Renal pelvis (tissue), 12 donors: ENCODE measurements at places on chromosomes 11 and 22. TPM values are rescaled to one million over a fixed set of nuclear protein-coding genes. Genes with fewer than 3 reads are reported as not detected.

- no peak for DNase-seq
These were observed 56.8 kb downstream of the SLC1A2 start for GRCh38 chr11:35362521-35362980.

CHADL gene
- polyA plus RNA-seq, result 5.2 TPM

DNA sequence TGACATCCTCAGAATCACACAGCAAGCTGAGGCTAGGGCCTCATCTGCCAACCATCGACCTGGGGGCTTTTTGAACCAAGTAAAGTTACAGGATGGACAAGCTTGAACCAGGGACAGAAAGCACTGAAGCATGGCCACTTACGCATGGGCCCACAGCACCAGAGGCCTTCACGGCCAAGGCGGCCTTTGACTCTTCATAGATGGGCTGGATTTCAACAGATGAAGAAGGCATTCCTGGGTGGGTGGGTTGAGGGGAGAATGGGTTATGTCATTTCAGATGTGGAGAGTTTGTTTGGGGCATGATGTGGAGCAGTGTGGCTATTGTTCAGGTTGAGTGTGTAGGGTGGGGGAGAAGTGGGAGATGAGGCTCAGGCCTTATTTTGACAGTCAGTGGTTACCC is 60.2 kb downstream of the LRRC32 start:
- no peak for DNase-seq

- DNase-seq, result no peak
These were observed 32.2 kb upstream of the WNT11 start for GRCh38 chr11:76238551-76238950.

DNA sequence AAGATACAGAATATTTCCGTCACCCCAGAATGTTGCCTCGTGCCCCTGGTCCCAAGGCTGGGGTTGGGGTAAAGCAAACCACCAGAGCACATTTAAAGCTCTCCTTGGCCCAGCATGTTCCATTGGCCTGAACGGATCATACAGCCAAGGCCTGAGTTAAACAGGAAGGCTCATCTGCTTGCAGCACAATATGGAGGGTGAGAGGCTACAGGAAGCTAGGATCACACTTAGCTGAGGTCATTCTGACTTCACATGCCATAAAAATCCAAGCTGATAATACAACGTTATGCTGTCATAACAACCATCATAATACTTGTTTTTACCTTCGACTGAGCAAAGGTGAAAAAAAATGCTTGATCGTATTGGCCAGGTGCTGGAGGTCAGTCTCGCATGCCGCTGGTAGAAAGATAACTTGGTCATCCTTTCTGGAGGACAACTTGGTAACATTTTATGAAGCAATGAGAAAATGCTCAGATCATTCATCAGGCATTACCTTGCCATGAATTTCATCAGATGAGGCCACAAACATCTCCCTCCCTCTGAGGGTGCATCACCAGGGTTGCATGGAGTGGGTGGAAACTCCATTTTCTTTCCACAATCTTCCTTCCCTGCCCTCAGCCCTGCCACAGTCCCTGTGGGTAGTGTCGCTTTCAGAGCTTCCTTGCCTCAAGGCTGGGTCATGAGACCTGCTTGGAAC is 31.9 kb upstream of the RTL6 start:
- DNase-seq, result no peak

ESAM gene
- 78.9 TPM for polyA plus RNA-seq

GRCh38 chr22:20863366-20863765 is 4.6 kb downstream of the SNAP29 start:
- DNase-seq, result no peak

CLTCL1 gene
- 4.8 TPM for polyA plus RNA-seq

OR9I1 gene
- polyA plus RNA-seq, result not detected

SHANK3 gene
- 27.2 TPM for polyA plus RNA-seq

- no peak for DNase-seq
These were observed 21.9 kb downstream of the IGSF9B start for GRCh38 chr11:133934599-133935550.

GRCh38 chr11:43285826-43286225 is 26.0 kb upstream of the API5 start:
- DNase-seq, result no peak
